ENCODE measurements at places on chromosomes 7 and 10. TPM values are rescaled to one million over a fixed set of nuclear protein-coding genes. Genes with fewer than 3 reads are reported as not detected.

DNA sequence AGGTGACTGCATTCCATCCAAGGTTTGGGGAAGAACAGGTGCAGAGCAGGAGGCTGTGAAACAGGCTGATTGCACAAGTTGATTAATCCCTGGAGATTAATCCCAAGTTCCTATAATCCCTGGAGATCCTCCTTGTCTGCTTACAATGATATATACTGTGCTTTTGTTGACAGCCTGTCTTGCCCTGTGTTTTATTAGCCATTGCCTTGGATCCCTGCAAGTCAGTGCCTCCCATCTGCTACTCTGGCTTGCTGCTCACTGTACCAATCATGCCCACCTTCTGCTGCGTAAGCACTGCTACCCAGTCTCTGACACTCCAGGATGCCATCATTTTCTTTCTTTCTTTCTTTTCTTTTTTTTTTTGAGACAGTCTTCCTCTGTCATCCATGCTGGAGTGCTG, 65.4 kb downstream of the ANKRD61 start:
- peaks cover 19% of the 10 kb centered on the region for H3K27me3 ChIP-seq
- no peak overlapping the region for H3K4me3 ChIP-seq
- H3K27ac ChIP-seq, result no peak overlapping the region
- no peak for DNase-seq
- peaks cover 2% of the 10 kb centered on the region for H3K4me1 ChIP-seq
- no peaks in the 10 kb centered on the region for H3K36me3 ChIP-seq

- H3K27ac ChIP-seq, result no peak overlapping the region
- H3K4me3 ChIP-seq, result no peak overlapping the region
- H3K4me1 ChIP-seq, result no peaks in the 10 kb centered on the region
- no peak for DNase-seq
Observed at GRCh38 chr10:94677691-94678090, 5.8 kb upstream of the CYP2C18 start.

DNA sequence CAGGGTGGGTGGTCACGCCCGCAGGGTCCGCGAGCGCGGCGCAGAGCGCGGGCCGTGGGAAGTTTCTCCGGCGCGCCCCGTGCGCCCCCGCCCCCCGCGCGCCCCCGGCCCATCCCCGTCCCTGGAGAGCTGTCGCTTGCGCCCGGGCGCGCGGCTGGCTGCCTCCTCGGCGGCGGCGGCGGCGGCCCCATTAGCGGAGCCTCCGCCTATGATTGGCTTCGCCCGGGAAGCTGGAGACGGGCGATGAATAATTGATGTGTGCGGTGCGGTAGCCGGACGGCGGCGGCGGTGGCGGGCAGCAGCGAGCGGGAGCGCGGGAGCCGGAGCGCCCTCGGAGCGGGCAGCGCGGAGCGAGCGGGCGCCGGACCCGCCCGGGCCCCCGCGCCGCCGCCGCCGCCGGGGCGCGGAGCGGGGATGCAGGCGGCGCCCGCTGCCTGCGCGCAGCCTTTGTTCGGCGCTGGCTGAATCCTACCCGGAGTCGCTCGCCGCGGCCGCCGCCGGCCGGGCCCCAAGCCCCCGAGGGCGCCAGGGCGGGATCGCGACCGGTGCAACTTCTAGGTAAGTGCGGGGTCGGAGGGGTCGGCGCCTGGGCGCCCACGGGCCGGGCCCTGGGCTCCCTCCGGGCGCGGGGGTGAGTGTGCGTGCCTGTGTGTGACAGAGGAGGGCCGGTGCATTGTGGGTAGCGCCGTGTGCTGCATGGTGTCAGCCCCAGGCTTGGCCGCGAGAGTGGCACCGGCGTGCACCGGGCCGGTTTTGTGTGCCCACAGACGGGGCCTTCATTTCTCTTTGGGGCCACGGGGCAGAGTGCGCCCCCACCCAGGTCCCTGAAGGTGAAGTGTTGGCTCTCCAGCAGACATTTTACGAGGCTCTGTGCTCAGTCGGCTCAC, 103.8 kb upstream of the PPIF start:
- H3K27me3 ChIP-seq, result no peaks in the 10 kb centered on the region
- peak; percentile 92 for DNase-seq
- peaks cover 63% of the 10 kb centered on the region for H3K4me1 ChIP-seq
- H3K27ac ChIP-seq, result peak overlapping the region; percentile 97
- H3K36me3 ChIP-seq, result peaks cover 22% of the 10 kb centered on the region
- H3K4me3 ChIP-seq, result peak overlapping the region; percentile 96

GRCh38 chr10:61984803-61985418, 83.4 kb downstream of the ARID5B start:
- H3K4me3 ChIP-seq, result no peak overlapping the region
- peak overlapping the region; percentile 96 for H3K27ac ChIP-seq
- peaks cover 62% of the 10 kb centered on the region for H3K36me3 ChIP-seq
- no peak for DNase-seq

- peaks cover 23% of the 10 kb centered on the region for H3K27me3 ChIP-seq
- H3K27ac ChIP-seq, result no peak overlapping the region
- no peaks in the 10 kb centered on the region for H3K36me3 ChIP-seq
- H3K4me1 ChIP-seq, result peaks cover 2% of the 10 kb centered on the region
- DNase-seq, result peak; percentile 74
- H3K4me3 ChIP-seq, result peak overlapping the region; percentile 61
Observed at GRCh38 chr7:146115851-146116520, 615 bp upstream of the CNTNAP2 start.

GRCh38 chr10:89427629-89428028, 13.3 kb downstream of the IFIT5 start:
- H3K4me1 ChIP-seq, result no peaks in the 10 kb centered on the region
- no peak overlapping the region for H3K4me3 ChIP-seq
- H3K27me3 ChIP-seq, result peaks cover 23% of the 10 kb centered on the region
- no peak for DNase-seq
- peaks cover 4% of the 10 kb centered on the region for H3K36me3 ChIP-seq

- peak overlapping the region; percentile 29 for H3K27ac ChIP-seq
- no peak for DNase-seq
- peaks cover 4% of the 10 kb centered on the region for H3K36me3 ChIP-seq
- peaks cover 8% of the 10 kb centered on the region for H3K27me3 ChIP-seq
- peaks cover 6% of the 10 kb centered on the region for H3K4me1 ChIP-seq
Observed at GRCh38 chr7:951881-952547, 2.5 kb downstream of the ADAP1 start.

DNA sequence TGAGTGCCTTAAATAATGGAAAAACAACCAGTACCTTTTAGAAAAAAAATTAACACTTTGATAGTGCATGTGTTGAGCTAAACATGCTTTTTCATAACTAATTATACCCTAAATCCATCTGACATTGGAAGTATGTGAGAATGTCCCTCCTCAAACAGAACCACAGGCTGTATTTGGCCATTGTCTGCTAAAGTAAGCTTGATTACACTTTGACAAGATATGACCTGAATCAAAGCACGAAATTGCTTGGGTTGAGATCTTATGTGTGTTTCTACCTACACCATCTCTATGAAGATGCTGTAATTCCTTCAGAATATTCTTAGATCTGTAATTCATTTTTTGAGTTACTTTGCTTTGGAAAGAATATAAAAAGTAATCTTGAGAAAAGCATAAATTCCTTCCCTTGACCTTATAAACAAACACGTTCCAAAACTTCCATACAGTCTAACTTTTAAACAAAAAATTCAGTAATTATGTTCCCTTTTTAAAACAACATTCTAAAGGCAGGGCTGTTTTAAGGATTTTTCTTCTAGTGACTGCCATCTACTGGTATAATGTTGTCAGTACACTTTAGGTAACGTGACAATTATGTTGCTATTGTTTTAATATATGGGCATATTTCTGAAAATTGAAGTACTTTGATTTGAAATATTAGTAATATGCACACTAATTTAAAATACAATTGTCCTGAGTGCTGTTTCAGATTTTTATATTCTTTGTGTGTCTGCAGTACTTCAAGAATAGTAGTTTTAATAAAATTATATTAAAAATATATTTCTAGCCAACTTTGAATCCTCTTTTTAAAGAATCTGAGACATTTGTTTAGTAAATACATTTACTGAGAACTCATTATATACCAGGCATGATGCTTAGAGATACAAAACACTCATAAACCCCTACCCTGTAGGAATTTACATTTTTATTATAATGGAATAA, 20.9 kb downstream of the CD36 start:
- H3K4me1 ChIP-seq, result no peaks in the 10 kb centered on the region
- no peaks in the 10 kb centered on the region for H3K36me3 ChIP-seq
- H3K27me3 ChIP-seq, result no peaks in the 10 kb centered on the region

- H3K36me3 ChIP-seq, result no peaks in the 10 kb centered on the region
- no peaks in the 10 kb centered on the region for H3K27me3 ChIP-seq
- no peak overlapping the region for H3K4me3 ChIP-seq
- H3K4me1 ChIP-seq, result peaks cover 12% of the 10 kb centered on the region
Observed at GRCh38 chr7:1108264-1108920, 20.5 kb downstream of the GPER1 start.

DNA sequence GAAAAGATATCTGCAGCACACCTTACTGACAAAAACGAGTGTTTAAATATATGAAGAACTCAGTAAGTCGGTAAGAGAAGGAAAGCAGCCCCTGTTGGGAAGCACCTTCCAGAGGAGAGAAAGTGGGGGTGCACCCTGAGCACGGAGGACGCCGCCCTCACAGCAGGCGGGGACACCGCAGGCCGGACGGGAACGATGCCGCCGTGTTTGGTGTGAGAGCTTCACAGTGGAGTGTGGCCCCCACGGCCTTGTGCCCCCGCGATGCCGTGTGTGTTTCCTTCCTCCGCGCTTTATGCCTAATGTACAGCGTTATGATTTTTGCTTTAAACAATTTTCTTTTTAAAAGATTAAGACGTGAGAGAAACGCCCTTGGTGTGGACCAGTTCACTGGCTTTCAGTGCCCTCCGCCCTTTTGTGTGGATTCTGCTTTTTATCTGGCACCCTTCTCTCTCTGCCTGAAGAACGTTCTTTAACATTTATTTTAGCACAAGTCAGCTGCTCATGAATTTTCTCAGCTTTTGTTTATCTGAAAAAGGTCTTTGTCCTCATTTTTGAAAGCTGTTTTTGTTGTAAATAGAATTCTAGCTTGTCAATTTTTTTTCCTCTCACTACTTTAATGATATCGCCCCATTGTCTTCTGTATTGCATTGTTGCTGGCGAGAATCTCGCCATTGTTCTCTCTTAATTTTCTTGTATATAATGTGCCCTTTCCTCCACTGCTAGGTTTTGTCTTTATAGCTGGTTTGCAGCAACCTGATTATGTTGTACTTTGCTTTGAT, 110.7 kb downstream of the INPP5A start:
- no peak overlapping the region for H3K27ac ChIP-seq
- peaks cover 6% of the 10 kb centered on the region for H3K36me3 ChIP-seq
- no peak for DNase-seq

GRCh38 chr10:91884536-91884935, 24.8 kb downstream of the FGFBP3 start:
- no peak overlapping the region for H3K4me3 ChIP-seq
- no peak overlapping the region for H3K27ac ChIP-seq
- no peaks in the 10 kb centered on the region for H3K36me3 ChIP-seq
- peak; percentile 36 for DNase-seq

- H3K36me3 ChIP-seq, result no peaks in the 10 kb centered on the region
- H3K4me1 ChIP-seq, result peaks cover 21% of the 10 kb centered on the region
- no peak for DNase-seq
- peaks cover 5% of the 10 kb centered on the region for H3K27me3 ChIP-seq
- no peak overlapping the region for H3K4me3 ChIP-seq
Observed at GRCh38 chr10:5661043-5661442, 5.4 kb downstream of the ASB13 start.

GRCh38 chr7:117562759-117563158, 82.9 kb downstream of the CFTR start:
- no peaks in the 10 kb centered on the region for H3K4me1 ChIP-seq
- H3K36me3 ChIP-seq, result no peaks in the 10 kb centered on the region
- no peak overlapping the region for H3K27ac ChIP-seq
- no peaks in the 10 kb centered on the region for H3K27me3 ChIP-seq
- no peak overlapping the region for H3K4me3 ChIP-seq

- H3K36me3 ChIP-seq, result no peaks in the 10 kb centered on the region
- no peak overlapping the region for H3K4me3 ChIP-seq
- no peak overlapping the region for H3K27ac ChIP-seq
- no peak for DNase-seq
Observed at GRCh38 chr10:124037784-124038183, 55.6 kb downstream of the CHST15 start.

Gene SNCG
- total RNA-seq, result 0.44 TPM

Gene LIMK1
- total RNA-seq, result 26.3 TPM

Measured in activated CD4-positive, alpha-beta T cell treated with anti-CD3 and anti-CD28 coated beads, Interleukin-2, amount 10 ng/mL, durations not matched to agents 24 days and 14 days (primary cell).